Caudate nucleus (tissue), 63 donors: ENCODE measurements at places on chromosomes 7 and 10.
A peak's percentile ranks its signal among the peaks of the same experiment; 100 is the strongest.

DNA sequence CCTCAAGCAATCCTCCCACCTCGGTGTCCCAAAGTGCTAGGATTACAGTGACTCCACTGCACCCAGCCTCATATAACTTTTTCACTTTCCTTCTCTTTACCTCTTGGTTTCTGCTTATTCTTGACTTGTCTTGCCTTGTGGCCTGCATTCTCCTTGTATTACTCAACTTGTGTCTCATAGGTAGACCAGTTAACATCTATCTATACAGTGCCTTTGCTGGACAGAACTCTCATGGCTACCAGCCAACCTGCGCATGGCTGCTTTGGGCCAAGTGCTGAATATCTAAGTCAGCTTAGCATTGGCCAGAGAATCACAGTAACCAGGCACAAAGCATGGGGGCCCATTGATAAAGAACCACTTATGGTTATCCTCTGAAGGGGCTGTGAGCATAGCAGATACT lies 42.6 kb upstream of the ZNRF2 start:
- DNase-seq, result no peak

- no peak for DNase-seq
Measured at GRCh38 chr10:124745673-124746072, 1.5 kb upstream of the FAM53B start.

DNA sequence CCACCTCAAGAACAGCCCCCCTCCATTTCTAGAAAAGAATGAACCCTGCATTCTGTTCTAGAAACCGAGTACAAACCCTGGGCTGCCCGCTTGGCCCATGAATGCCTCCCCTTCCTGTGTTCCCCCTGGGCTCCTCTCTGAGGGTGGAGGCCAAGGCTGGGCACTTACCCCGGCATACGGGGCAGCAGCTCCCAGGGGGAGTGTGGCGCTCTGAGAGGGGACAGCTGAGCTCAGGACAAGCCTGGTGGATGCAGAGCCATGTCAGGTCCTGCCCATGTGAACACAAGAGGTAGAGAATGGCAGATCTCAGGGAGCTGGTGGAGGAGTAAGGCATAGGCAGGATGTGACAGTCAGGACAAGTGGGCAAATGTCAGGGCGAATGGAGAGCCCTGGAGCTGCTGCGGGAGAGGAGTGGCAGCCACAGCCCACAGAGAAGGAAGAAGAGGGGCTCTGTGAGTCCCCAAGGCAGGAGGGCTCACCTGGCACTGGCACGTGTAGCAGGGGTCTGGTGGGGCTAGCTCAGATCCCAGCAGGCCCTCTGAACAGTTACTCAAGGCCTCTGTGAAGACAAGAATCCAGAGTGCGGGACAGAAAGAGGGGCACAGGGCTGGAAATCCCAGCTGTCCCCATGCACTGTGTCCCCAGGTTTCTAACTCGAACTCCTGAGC lies 18.9 kb downstream of the ATP6V1F start:
- DNase-seq, result no peak

GRCh38 chr10:34922138-34922537 lies 107.0 kb upstream of the PARD3 start:
- no peak for DNase-seq

DNA sequence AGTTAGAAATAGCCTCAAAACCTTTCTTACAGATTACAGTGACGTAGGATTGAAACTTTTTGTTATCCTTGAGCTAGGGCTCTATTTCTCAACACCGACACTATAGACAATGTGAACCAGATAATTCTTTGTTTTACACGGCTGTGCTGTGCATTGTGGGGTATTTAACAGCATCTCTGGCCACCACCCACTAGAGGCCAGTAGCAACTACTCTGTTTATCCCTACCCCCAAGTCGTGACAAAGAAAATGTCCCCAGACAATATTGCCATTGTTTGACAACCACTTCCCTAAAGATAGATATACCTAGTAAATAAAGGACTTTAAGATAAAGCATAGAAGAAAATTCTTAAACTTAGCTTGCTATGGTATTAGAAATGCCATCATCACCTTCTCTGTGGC lies 359.6 kb downstream of the ARL4A start:
- no peak for DNase-seq

DNA sequence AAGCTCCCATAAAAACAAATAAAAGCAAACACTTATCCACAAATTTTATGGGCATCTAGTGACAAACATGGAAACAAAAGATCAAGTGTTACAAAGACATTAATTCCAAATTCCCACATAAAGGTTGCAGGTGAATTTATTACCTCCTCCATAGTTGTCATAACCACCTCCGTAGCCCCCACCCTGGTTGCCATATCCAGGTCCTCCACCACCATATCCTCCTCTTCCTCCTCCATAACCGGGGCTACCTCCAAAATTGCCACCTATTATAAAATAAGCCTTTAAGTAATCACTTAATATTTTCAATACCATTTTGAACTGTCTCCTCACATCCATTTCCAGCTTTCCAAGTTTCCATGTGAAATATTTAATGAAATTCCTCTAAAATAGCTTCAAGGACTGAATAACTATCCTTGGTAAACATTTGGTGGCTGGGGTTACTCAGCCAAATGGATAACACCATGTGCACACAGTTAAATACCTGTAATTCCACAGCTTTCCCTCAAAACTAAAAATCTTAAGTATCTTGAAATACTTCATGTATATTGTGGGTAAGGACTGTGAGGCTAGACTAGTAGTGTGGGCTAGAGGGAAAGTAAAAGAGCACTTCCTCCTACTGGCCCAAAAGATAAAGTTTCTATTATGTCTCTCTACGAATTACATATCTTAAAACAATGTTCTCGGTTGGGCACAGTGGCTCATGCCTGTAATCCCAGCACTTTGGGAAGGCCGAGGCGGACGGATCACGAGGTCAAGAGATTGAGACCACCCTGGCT lies 6.9 kb downstream of the HNRNPA2B1 start:
- DNase-seq, result no peak

DNA sequence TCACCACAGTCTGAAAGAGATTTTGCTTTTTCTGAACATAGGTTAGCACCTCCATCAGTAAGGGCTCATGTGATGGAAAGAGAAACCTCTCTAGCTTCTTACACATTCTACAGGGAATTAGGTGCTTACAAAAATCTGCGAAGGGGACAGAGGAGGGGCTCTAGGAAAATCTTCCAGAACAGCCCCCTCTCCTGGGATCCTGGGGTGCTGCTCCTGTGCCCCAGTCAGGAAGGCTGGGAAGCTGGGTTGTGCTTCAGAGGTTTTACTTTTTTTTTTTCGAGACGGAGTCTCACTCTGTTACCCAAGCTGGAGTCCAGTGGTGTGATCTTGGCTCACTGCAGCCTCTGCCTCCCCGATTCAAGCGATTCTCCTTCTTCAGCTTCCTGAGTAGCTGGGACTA lies 7.5 kb upstream of the FAM171A1 start:
- no peak for DNase-seq

DNA sequence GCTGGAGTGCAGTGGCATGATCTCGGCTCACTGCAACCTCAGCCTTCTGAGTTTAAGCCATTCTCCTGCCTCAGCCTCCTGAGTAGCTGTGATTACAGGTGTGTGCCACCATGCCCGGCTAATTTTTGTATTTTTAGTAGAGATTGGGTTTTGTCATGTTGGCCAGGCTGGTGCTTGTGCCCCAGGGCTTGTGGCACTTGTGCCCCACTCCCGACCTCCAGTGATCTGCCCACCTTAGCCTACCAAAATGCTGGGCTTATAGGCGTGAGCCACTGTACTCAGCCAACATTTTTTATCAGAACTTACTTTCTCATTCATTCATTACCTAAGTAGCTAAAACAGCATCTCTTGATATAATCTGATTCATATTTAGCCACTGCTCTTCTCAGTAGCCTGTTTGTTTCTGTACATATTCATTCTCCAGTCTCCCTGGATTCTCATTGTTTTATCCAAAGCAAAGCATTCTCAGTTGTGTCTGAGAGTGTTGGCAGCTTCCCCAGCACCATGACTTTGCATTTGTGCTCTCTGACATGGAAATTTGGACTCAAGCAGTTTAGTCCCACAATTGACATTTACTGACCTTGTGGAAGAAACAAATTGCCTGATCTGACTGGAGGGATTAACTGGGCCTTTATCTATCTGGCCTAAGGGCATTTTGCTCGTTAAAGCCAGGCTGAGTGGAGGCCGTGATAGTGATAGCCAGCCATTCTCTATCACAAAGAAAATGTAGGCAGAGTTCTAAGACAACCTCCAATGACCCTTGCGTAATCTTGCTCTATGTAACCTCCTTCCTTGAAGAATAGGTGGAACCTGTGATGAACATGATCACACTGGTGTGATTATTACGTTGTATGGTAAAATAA lies 44.9 kb downstream of the AKR1B15 start:
- peak; percentile 61 for DNase-seq

DNA sequence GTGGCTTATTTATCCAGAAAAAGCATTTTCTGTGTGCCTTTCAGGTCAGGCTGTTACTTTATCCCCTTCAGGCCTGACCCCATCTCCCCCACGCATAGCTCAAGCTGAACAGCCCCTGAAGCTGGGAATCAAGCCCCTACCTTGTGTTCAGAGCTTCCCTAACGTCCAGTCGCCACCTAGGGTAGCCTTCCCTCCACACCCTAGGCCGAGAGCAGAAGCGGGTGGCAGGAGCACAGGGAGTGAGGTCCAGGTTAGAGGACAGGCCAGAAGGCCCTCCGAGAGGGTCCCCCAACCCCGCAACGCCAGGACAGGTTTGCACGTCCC lies 479 bp upstream of the SEMA4G start:
- no peak for DNase-seq

GRCh38 chr7:33425395-33425794 lies 296.0 kb downstream of the BBS9 start:
- no peak for DNase-seq

DNA sequence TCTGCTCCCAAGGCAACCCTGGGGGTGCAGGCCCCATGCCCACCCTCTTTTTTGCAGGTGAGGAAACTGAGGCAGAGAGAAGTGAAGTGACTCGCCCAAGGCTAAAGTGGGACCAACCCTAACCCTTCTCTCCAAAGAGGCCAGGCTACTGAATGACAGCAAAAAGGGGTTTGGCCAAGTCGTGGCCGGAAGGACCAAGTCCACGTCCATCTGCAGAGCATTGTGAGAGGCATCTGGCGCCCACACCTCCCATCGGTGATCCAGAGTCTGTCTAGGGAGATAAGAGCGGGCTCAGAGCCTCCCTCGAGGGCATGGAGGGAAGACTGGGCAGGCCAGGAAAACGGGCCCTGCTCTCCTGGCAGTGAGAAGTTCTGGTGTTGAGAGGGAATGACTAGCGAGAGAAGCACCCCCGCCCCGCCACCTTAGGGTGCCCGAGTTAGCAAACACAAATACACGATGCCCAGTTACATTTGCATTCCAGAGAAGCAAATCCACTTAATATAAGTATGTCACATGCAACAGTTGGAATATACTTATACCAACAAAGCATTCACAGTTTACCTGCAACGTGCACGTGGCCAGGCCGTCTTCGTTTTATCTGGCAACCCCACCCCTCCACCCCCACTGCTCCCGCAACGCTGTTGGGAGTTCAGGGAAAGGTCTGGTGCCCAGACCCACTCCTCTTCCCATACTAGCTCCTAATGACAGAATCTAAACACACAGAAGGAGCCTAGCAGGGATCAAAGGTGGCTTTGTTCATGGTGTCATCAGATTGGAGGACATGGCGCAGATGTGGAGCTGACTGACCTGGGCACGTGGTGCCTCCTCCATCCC lies 124.9 kb downstream of the OAT start:
- DNase-seq, result no peak

DNA sequence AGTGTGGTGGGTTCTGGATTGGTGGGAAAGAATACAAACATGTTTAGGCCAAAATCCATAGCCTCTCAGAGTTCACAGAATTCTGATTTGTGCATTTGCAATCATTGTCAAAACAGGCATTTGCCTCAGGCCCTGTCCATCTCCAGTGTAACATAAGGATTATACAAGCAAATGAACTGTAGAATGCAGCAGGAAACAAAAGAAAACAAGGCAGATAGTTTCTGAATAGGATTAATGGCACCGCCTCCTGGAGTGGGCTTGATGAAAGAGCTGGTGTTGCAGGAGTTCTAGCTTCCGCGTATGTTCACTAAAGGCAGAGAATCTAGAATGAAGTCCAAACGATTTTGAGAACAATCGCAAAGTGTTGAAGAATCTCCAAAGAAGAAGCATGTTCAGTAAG lies 11.3 kb upstream of the MPP7 start:
- no peak for DNase-seq
